ENCODE measurements at places on chromosomes 7 and 10.

DNA sequence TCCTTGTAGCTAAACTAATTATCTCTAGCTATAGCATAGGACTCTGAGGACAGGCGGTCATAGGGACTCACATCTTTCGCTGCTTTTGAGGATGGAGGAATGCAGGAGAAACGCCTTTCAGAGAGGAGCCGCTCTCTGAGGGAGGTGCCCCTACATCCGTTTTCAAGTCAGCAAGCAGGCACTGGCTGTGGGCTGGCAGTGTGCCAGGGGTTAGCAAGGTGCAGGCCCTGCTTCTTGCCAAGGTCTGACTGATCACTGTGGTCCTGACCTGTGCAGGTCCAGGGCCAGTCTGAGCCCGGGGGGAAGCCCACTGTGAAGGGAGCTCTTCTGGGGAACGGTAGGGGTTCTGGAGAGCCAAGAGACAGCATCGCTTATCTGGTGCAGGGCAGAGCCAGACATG lies 89.4 kb downstream of the SH3PXD2A start:
- DNase-seq: no peak

DNA sequence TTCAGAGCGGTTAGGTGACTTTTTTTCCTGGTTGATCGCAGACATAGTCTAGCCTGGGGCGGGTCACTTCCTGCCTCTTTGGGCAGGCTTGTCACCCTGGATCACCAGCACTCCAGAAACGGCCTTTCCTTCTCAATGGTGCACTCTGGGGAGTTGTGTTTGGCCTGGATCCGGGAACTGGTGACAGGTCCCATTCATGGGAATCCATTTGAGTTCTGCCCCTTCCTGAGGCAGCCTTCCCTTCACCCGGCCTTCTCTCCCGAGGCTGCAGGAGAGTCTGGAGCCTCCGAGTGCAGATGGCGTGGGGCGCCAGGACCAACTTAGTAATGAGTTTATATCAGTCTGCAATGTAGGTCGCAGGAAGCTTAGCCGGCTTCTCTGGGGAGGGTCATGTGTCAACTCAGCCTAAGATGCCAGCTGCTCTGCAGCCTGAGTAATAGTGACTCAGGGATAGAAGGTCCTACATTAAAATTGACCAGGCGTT lies 54.2 kb downstream of the TACR2 start:
- no peak for DNase-seq

GRCh38 chr7:44985900-44986217 lies 7.0 kb upstream of the MYO1G start:
- DNase-seq: no peak

DNA sequence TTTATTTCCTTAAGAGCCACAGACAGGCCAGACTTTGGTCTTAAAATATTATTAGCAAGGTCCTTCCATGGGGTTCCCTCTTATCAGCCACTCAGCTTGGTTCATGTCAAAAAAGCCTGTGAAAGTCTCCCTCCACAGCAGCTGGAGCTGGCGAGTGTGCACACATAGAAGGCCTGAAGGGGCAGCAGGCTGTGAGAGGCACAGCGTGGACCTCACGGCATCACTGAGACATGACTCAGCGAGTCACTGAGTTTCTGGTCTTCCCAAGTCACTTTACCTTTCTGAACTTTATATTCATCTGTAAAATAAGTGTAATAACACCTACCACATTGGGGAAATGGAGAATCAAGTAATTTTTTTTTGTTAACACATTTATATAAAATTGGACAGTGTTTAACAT lies 8.7 kb downstream of the TAF3 start:
- DNase-seq: no peak

DNA sequence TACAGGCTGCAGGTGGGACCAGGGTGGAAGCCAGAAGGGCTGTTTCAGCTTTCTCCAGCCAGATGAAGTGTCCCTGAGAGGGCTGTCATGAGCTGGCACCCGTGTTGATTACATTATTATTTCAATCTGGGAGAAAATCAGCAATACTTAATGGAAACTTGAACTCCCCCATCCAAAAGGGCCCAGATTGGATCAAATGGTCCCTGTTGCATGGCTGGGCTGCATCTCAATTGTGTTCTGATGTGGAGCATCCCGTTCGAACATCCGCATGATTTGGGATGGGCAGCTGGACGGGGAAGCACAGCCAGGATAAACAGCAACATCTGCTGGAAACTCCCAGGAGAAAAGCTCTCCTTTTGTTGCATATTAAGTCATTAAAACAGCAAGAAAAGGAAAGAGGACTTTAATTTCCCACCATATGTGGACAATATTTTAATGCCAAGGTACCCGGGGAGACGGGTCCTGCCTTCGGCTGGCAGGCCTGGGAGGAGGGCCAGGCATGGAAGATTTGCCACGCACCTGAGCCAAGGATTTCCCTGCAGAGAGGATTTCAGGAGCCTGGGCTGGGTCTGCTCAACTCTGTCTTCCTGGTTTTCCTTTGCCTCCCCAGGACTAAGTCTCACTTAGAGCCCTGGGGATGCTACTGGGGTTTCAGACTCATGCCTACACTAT lies 52.4 kb downstream of the NPTX2 start:
- DNase-seq: no peak

- no peak for DNase-seq
These were observed 44.9 kb downstream of the ANXA8 start for GRCh38 chr10:47438857-47439474.

GRCh38 chr7:132759482-132760243 lies 183.4 kb upstream of the PLXNA4 start:
- no peak for DNase-seq

DNA sequence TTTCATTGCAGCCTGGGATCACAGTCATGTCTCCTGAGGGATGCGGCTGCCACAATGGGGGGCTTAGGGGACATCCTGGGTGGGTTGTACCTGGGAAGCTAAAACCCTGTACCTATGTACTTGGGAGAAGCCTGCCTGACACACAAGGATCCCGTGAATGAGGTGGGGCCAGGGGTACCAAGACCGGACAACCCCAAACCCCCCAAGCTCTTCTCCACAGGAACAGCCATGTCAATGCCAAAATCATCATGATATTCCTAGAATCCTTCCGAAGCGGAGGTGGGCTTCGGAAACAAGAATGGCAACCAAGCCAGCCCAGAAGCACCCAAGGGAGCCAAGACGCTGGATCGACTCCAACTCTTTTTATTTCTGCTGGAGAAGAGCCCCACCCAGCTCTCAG lies 260.3 kb upstream of the TCERG1L start:
- DNase-seq: no peak

DNA sequence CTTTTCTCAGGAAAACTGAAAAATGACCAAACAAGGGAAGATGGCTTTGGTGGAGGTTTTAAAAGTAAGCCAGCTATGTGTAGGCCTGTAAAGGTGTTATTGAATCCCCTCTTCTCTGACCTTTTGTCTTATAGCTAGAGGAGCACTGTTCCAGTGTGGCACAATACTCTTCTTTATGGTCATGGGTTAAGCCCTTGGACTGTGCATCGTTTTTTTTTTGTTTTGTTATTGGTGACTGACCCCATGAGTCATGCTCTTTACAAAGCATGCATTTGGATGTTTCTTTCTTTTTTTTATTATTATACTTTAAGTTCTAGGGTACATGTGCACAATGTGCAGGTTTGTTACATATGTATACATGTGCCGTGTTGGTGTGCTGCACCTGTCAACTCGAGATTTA lies 19.6 kb upstream of the FAM25A start:
- DNase-seq: no peak

GRCh38 chr7:18975276-18975675 lies 142.2 kb downstream of the TWIST1 start:
- no peak for DNase-seq

DNA sequence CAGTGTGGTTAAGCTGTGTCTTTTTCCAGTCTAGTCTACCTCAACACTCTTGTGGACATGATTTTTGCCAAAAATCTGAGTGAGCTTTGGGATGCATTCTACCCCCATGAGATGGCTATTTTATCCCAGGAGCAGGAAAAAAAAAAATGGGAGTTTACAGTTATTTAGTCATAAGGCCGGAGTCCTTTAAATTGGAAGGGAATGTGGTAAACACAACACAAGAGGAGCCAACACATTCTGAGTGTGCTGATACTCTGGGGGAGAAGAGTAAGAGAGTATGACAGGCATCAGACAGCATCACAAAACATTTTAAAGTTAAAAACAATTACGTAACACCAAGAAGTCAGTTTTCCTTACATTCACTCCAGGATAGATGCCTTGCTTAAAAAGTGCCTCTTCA lies 46.1 kb downstream of the C1GALT1 start:
- DNase-seq: no peak

- no peak for DNase-seq
These were observed 94.2 kb upstream of the IGFBP3 start for GRCh38 chr7:46015107-46015868.

- no peak for DNase-seq
These were observed 182.9 kb downstream of the PFKFB3 start for GRCh38 chr10:6385665-6386064.

GRCh38 chr10:119306986-119307392 lies 99.6 kb downstream of the GRK5 start:
- DNase-seq: no peak

GRCh38 chr10:110608087-110608486 lies 36.0 kb upstream of the RBM20 start:
- DNase-seq: no peak

DNA sequence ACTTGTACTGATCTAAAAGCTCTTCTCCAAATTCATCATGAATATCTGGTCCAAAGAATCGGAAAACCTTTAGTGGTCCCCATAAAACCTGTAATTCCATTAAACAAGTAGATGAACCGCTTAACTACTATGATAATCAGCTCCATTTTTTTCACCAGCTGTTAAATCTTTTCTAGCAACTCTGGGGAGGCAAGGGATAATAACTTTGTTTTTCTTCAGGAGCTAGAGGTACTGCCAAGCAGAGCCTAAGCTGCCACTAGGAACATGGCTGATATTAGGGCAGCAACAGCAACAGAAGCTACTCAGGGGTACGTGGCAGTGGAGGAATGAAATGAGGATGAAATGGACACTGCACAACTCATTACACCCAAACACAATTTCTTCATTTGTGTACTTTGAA lies 138.0 kb downstream of the SRPK2 start:
- DNase-seq: no peak

DNA sequence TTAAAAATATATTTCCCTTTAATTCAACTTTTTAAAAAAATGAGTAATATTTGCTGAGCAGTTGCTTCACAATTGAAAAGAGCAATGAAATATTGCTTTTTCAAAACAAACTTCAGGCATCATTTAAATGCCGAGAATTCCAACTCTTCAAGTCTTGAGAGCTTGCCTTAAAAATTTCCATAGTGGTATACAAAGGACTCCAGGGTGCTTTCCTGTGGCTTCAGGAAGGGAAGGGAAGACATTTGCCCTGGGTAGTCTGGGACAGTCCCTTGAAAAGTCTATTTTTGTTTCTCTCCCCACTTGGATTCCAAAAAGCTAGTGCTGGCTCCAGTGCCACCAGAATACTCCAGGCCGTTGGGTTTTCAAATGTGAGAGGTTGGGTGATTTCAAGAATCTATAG lies 71.7 kb downstream of the HYCC1 start:
- no peak for DNase-seq

GRCh38 chr7:83550100-83550499 lies 98.8 kb downstream of the SEMA3E start:
- no peak for DNase-seq

DNA sequence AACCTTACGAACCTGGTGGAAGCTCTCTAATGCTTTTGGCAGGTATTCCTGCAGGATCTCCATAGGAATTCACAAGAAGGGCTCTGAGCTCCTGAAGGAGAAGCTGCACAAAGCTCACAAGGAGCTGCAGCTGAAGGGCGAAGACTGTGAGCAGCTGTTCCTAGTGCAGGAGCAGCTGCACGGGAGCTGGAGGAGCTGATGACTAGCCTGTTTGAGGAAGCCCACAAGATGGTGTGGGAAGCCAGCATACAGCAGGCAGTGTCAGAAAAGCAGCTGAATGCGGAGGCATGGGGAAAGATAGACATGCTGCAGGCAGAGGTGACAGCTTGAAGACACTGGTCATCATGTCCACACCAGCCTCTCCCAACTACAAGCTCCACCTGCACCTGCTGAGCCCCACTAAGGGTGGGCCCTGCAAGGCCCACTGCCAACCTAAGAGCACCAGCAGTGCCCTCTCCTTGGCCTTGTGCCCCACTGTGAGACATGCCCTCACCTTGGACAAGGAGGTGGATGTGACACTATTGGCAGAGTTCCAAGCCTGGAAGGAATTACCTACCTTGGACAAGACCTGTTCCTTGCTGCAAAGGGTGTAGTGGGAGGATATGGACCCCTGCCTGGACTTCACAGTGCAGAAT lies 250.6 kb downstream of the BBS9 start:
- DNase-seq: no peak

DNA sequence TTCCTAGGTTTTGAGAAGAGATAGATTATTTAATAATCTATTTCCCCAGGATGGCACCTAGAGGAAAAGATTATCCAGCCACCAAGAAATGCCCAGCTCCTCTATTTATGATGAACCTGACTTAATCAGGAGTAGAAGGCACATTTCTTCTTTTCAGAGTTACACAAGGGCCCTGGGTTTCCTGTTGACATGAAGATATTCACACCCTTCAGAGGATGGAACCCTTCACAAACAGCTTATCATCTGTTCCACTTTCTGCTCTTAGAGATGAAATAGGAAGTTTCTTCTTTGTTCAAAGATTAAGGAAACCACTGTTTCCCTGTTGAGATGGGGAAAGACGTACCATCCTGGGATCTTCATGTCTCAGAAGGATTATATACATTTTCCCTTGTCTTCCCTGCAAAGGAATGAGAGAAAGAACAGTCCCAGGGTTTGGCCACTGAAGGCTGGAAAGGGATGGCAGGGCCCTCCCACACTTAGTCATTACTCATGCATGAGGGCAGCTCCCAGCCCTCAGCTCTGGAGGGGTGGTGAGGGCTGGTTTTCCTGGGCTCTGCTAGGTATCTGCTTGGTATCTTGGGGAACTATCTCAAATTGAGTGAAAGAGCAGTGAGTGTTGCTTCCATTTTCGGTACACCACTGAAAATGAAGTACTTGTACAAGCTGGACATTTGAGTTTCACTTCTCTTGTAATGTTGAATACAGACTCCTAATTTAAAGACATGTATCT lies 64.0 kb downstream of the MTPAP start:
- no peak for DNase-seq

- no peak for DNase-seq
These were observed 194.7 kb upstream of the BMPER start for GRCh38 chr7:33710608-33711007.

- DNase-seq: no peak
These were observed 515.0 kb upstream of the ZMIZ1 start for GRCh38 chr10:78553792-78554191.

DNA sequence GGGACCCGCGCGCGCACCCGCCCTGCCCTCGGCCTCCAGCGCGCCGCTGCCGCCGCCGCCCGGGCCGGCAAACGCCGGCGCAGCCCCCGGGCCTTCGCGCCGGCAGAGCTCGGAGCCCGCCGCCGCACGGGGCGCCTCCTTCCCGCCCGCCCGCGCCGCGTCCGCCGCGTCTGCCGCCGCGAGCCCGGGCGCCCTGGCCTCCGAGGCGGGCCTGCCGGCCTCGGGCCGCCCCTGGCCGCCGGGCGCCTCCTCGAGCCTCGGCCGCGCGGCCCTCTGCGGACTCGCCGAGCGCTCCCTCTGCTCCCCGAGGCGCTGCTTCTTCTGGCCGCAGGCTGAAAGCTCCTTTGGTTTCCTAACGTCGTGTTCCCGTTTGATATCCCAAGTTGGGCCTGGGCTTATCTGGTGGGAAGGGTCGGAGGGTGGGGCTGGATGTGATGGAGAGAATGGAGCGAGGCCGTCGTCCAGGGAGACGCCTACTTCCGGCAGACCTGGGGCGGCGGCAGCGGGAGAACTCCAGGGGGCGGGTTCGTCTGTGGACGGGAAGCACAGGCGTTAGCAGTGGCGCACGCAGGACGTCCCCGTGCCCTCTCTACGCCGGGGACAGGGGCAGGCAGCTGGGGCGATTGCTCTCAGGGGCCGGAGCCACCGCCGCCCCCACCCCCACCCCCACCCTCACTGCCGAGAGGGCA lies 221.0 kb downstream of the PHTF2 start:
- DNase-seq: peak; percentile 24

Measured in stimulated activated CD8-positive, alpha-beta memory T cell treated with anti-CD3 and anti-CD28 coated beads, Interleukin-7, amount 100 ng/mL, for 48 hours (primary cell).